ENCODE measurements at places on chromosomes 16 and 17. TPM values are rescaled to one million over a fixed set of nuclear protein-coding genes. Genes with fewer than 3 reads are reported as not detected.

Gene MYH11
- 0.12 TPM for total RNA-seq

Gene SLC9A5
- total RNA-seq, result 1.4 TPM

Gene CHD9NB
- 1.1 TPM for total RNA-seq

Gene PRSS33
- total RNA-seq, result not detected

Gene ARRB2
- total RNA-seq, result 47.6 TPM

Gene TOP2A
- total RNA-seq, result 208 TPM

Gene SSTR5
- 0.35 TPM for total RNA-seq

Gene SHISA9
- total RNA-seq, result 0.05 TPM

Gene CPHXL2
- total RNA-seq, result not detected

Gene CLEC18B
- total RNA-seq, result 0.35 TPM

Gene DNAH9
- total RNA-seq, result not detected

Gene ACSM3
- 4.3 TPM for total RNA-seq

Gene APOH
- 3.8 TPM for total RNA-seq

Gene IGSF6
- total RNA-seq, result not detected

Gene NPIPA5
- 1.9 TPM for total RNA-seq

Gene SLFN11
- 6.5 TPM for total RNA-seq

Gene AMDHD2
- total RNA-seq, result 23.1 TPM

Gene KRT32
- total RNA-seq, result 0.07 TPM

Gene HNF1B
- 21.6 TPM for total RNA-seq

Gene CCL1
- not detected for total RNA-seq

Gene THUMPD1
- 22.4 TPM for total RNA-seq

Gene OR2C1
- not detected for total RNA-seq

Gene ARL6IP1
- 251 TPM for total RNA-seq

Gene IGFBP4
- 2,841 TPM for total RNA-seq

Gene TNFSF12
- 11.0 TPM for total RNA-seq

Gene TPSB2
- not detected for total RNA-seq

Gene GNGT2
- total RNA-seq, result 0.75 TPM

Gene KRTAP3-1
- not detected for total RNA-seq

Gene SERPINF2
- 2.9 TPM for total RNA-seq

Measured in A549 treated with Mapracorat at 1 μM for 4 hours (cell line).